ENCODE measurements at places on chromosomes 12 and 14.

DNA sequence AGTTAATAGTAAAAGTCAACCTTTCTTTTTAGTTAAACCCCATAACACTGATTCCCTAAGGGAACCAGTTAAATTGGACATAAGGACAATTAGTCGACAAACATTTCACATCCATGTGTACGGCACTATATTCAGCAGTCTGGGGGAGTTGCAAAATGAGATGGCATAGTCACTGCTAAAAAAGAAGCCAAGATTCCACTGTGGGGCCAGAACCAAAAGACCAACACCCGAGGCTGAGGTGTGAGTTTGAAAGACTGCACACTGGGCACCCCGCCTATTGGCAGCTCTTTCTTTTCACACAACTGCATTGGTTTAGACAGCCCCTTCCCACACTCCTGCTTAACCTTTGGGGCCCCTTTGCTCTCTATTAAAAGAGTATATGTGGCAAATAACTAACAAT, 16.7 kb downstream of the SETD3 start:
- no peak for DNase-seq

DNA sequence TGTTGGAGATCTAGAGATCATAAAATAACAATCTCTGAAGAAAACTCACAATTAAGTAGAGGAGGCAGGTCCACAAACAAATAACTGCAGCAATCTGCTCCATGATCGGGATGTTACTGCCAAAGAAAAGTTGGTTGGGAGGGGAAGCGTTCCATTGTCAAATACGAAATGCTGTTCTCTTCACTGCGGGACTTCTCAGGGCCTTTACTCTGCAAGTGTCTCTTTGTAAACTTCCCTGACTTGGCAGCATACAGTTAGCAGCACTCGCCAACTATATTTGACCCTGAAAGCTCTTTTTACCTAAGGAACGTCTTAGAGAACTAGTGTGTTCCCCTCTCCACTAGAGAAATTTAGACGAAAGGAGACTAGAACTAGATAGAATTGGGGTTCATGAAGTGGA, 780.7 kb upstream of the TBX3 start:
- no peak for DNase-seq

DNA sequence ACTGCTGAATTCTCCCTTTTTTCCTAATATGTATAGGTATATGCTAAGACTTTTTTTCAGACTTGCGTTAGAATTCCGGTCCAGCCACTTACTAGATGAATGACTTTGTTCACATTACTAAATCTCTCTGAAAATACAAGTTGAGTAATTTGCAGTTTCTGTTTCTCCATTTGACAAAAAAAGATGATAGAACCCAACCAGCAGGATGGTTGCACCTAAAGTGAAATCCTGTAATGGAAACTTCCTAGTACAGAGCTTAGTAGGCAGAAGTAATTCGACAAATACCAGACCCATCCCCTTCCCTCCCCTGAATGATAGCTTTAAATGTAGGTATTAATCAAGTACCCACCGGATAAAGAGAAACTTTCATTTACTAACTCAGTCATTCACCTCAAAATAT, 113.6 kb upstream of the RAP1B start:
- DNase-seq = no peak

DNA sequence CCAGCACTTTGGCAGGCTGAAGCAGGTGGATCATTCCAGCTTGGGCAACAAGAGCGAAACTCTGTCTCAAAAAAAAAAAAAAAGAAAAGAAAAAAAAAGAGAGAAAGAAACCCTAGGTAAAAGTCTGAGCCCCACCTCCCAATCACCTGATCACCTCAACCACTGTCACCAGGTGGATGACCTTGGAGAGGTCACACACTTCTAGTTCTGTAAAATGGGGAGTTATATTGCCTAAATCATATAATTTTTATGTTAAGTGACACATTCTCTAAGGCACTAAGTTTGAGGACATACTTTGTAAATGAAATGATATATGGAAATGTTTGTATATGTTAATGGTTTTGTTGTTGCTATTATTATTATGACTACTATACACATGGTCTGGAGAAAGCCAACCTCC, 1.5 kb upstream of the ERBB3 start:
- no peak for DNase-seq

GRCh38 chr14:92503756-92504491, 9.7 kb upstream of the RIN3 start:
- peak; percentile 11 for DNase-seq

DNA sequence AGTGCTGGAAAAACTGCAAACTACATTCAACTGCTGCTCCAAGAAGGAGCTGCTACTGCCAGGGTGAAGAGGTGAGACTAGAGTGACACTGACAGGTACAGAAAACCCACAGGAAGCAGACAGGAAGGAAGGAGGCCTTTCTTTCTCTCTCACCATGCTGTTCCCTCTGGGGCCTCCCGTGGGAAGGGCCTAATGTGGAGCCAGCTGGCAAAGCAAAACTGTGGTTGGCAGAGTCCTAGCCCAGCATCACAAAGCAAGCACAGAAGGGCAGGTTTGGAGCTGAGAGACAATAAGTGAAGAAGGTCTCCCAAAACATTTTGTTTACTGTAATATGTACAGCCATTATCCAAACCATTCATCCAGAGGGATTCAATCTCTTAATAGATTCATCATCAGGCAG, 122.5 kb upstream of the MAX start:
- no peak for DNase-seq

- DNase-seq = no peak
Measured at GRCh38 chr14:83300476-83301064, 1766.9 kb upstream of the SEL1L start.

DNA sequence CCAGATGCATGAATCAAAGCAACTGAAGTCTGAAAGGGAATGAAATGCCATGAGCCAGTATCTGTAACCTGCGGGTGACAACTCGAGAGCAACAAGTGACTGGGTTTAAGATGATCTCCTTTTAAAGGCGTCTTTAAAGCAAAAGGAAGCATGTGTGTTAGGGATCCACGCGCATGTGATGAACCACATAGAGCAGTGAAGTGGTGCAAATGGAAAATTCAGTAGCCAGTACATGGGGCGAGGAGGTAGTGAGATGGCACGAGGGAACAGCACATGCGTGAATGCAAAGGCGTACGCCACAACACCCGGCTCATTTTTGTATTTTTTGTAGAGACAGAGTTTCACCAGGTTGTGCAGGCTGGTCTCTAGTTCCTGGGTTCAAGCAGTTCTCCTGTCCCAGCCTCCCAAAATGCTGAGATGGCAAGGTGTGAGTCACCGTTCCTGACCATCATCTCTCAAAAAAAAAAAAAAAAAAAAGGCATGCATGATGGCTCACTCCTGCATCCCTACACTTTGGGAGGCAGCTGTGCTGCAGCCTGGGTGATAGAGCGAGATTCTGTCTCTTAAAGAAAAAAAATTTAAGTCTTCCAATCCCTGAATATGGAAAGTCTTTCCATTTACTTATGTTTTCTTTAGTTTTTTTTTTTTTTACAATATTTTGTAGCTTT, 24.6 kb upstream of the BCL7A start:
- no peak for DNase-seq

DNA sequence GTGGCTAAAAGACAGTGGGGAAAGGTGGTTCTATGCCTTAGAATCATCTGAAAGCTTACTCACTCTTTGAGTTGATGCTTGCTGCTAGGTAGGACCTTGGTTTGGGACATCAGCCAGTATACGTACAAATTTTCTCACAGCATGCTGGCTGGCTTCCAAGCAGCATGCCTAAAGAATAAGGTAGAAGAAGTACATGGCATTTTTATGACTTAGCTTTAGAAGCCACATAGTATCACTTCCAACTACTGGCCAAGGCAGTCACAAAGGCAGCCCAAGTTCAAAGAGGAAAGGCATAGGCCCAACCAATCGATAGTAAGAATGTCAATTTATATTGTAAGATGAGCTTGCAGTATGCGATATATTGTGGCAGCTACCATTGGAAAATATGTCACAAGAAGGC, 284.2 kb upstream of the CAND1 start:
- no peak for DNase-seq

DNA sequence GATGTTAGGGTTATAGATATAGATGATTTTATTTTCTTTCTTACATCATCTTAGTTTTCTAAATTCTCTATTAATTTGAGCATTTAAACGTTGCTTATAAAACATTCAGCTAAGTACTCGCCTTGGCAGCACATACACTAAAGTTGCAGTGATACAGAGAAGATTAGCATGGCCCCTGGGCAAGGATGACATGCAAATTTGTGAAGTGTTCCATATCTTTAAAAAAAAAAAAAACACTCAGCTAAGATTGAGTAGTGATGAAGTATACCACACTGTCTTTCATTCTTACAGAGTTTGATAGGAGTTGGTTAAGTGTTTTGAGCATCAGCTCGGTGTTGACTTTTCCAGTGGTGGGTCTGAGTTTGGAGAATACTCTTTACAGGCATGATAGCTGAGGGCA, 72.3 kb downstream of the FRMD6 start:
- DNase-seq = no peak

DNA sequence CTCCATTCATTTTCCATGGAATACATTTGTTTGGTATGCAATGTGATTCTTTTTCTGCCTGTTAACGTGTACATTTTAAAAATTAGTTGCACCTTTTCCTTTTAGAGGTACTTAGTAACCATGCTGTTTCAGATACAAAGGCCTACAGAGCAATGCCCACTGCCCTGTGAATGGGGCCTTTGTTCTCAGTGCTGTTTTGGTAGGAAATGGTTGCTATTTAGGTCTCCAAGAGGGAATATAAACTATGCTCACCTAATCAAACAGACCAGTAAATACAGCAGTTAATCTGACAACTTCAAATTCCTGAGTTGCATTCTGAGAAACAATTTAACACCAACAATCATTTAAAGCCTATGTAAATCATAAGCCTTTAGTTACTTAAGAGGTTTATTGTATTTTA, 188.7 kb downstream of the BCAT1 start:
- no peak for DNase-seq

GRCh38 chr14:90624732-90625400, 191.4 kb downstream of the TTC7B start:
- no peak for DNase-seq
